Kidney capillary endothelial cell (primary cell): ENCODE measurements at places on chromosomes 13 and 19.

GRCh38 chr13:103033999-103034398 lies 32.2 kb downstream of the SLC10A2 start:
- no peak for DNase-seq

GRCh38 chr13:93771782-93772181 lies 545.2 kb downstream of the GPC6 start:
- no peak for DNase-seq

GRCh38 chr13:30982506-30982905 lies 50.0 kb downstream of the TEX26 start:
- DNase-seq: no peak

GRCh38 chr19:51012661-51013190 lies 6.8 kb downstream of the KLK10 start:
- no peak for DNase-seq

GRCh38 chr13:30755678-30756077 lies 20.3 kb downstream of the ALOX5AP start:
- DNase-seq: no peak
